ENCODE measurements at places on chromosomes 6 and 20.

DNA sequence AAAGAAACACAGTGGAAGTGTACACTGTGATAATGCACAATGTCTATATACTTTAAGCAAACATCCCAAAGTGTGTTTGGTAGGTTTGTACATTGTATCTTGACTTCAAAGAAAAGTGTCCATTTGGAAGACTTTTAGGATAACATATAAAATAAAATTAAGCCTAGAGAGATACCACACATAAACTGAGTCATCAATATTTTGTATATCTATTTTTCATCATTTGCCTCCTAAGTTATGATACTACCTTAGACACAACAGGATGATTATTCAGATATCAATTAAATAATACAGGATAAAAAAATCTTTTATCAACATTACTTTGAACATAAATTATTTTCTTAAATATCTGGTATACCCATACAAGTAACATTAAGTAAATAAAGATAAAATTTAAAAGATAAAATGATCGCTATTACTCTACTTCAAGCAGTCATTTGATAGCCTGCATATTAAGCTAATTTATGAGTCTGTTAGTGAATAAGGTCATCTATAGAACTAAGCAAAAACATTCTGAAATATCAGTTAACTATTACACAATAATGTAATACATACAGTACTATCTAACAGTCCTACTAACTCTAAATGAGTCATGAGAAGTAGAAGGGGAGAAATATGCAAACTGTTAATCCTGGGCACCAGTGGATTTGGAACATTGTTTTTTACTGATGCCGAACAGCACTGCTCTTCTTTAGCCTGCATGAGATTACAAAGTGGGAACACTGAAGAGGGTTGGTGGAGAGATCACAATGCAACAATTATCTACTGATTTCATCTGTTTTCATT, 158.4 kb upstream of the SIM1 start:
- no peak for DNase-seq

DNA sequence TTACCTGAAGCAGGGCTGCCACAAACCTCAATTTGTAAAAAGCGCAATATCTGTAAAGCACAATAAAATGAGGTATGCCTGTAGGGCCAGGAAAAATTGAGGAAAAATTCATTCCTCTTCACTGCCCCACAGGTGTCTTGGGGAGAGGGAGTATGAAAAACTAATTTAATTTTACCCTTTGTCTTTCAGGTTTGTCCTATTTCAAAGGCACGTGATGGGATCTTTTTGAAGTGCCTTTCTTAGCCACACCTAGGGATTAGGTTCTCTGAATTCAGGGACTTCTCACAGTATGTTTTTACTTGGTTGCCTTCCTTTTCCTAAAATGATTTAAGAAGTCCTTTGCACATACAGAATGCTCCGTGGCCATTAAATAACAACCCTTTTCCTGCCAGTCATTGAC, 71.9 kb downstream of the NCOA3 start:
- no peak for DNase-seq

DNA sequence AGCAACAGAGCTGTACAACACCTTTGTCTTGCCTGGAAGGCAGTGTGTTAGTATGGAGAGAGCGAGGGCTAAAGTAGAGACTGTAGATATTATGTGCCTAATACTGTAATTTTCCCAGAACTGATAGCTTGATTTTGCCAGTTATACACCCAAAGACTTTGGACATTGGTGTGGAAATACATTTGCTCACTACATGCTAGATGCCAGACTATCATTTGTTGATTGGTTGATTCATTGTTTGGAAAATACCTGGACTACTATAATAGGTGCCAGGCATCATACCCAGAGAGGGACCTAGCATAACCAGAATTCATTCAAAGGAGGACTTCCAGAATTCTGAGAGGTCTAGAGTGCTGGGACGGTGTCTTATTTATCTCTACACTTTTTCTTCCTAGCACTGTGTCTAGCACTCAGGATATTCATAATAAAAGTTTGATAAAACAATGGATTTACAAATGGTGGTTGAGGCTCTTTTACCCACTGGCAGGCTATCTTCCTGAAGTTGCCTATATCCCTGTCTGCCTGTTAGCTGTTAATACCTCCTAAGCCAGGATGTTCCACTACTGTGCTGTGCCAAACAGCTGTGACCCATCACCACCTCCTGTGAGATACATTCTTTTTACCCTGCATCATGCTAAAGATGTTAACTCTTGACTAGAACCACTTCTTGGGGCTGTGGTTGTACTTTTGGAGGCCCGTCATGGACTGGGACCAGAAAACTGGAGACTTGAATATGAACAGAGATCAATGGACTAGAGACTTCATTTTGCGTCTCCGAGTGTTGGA, 72.2 kb upstream of the FUCA2 start:
- no peak for DNase-seq

- DNase-seq = no peak
These were observed 37.1 kb upstream of the MLIP start for GRCh38 chr6:54074109-54074508.

- DNase-seq = no peak
These were observed 645.3 kb downstream of the FRK start for GRCh38 chr6:115415378-115415777.

- no peak for DNase-seq
These were observed 7.3 kb downstream of the TFB1M start for GRCh38 chr6:155306958-155307357.
